ENCODE measurements at places on chromosomes 5 and 9.

GRCh38 chr9:137226338-137227053 lies 806 bp upstream of the RNF224 start:
- DNase-seq, result no peak

GRCh38 chr5:32714836-32715235 lies 3.7 kb downstream of the NPR3 start:
- DNase-seq, result no peak

DNA sequence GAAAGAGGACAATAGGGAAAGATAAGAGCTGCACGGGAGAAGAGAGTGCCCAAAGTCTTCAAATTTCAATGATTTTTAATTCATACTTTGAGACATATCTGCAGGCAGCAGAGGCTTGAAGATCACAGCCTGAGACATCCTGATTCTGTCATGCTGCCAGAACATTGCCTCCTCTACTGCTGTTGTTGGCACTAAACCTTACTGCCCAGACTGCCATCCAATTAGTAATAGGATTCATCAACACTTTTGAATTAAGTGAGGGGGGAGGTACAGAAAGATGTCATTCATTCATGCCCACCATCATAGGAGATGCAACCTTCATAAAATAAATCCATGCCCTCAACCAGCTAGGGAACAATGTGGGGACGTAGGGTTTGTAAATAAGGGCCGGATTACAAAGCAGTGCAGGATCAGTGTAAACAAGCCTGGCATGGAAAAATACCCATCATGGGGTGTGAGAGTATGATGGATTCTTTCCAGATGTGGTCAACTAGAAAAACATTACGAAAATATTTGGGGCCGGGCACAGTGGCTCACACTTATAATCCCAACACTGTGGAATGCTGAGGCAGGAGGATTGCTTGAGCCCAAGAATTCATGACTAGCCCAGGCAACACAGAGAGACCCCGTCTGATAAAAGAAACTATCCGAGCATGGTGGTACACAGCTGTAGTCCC lies 122.1 kb upstream of the DAPK1 start:
- DNase-seq, result no peak

GRCh38 chr5:67380431-67380830 lies 183.8 kb upstream of the CD180 start:
- DNase-seq, result no peak

GRCh38 chr5:16759147-16759773 lies 142.5 kb upstream of the RETREG1 start:
- peak; percentile 5 for DNase-seq

GRCh38 chr9:70147196-70147595 lies 103.5 kb downstream of the MAMDC2 start:
- no peak for DNase-seq

GRCh38 chr5:68766952-68767464 lies 326.8 kb upstream of the SLC30A5 start:
- DNase-seq, result no peak

DNA sequence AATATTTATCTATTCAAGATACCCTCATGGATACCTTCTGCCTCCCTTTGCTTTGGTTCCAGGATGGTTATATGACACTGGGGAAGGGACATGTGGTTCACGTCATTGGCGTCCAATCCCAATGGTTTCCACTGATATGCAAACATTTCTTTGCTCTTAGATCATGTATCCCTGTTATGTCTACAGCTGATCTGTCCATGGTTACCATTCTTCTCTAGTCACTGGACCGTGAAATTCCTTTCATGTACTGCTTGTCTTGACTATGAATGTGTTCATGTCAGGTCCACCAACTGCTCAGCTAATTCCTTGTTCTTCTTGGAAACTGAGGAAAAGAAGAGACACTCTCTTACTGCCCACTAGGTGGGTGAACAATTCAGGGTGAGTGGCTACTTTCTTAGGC lies 391.1 kb upstream of the ZNF608 start:
- no peak for DNase-seq

GRCh38 chr5:33272288-33272687 lies 168.5 kb upstream of the TARS1 start:
- no peak for DNase-seq

- DNase-seq, result no peak
These were observed 348.0 kb upstream of the RFX3 start for GRCh38 chr9:3873818-3874217.

DNA sequence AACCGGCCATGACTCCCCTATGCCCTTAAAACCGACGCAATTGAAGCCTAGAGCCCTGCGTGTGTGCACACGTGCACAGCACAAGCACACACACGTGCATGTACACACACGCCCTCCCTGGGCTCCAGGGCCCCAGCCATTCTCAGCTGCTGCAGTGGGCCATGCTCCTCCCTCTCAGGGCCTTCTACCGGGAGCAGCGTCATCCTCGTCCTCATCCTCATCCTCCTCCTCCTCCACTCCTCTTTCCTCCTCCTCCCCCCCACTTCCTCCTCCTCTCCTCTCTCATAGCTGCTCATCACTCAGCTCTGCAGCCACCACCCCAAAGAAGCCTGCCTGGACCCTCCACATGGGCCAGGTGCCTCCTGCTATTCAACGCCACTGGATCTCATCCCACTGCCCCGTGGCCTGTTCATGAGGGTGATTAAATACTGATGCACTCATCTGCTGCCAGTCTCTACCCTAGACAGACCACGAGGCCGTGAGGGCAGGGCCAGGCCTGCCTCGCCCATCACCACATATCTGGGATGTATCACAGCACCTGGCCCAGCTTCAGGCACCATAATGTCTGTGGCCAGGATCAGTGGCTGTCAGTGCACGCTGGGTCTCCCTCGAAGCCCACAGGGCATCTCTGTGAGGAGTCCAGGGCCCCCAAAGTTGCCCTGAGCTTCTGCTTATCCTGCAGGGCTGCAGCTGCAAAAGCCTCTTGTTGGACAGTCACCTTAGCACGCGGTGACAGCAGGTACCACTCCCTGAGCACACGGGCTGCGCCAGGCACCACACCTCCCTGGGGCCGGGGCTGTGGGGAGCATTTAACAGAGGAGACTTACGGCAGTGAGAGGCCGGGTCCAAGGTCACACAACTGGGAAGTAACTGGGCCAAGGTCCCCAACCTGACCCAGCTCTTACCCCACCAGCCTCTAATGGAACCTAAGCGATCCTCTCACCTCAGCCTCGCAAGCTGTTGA lies 9.8 kb downstream of the FAM78A start:
- DNase-seq, result no peak

- DNase-seq, result no peak
These were observed 80.4 kb downstream of the SLC12A2 start for GRCh38 chr5:128163991-128164390.

DNA sequence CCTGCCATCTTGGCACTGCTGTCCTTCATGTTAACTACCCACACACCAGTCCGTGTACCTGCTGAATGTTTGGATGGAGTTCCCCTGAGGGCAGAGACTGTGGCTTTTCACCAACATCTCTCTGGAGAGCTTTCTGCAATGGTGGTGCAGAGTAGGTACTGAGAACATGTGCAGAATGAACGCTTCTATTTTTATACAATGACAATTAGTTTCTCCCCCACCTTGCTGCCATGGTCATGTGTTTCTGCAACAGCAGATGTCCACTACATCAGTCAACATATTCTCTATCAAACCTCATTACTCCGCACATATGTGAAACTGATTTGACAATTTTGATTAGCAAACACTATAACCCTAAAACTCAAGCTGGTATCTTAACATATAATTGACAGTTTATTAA lies 14.5 kb downstream of the PTCH1 start:
- no peak for DNase-seq

- DNase-seq, result no peak
These were observed 272.0 kb downstream of the HSPA4 start for GRCh38 chr5:133323494-133324457.

GRCh38 chr5:6540111-6540827 lies 91.6 kb downstream of the UBE2QL1 start:
- no peak for DNase-seq

- DNase-seq, result no peak
These were observed 126.7 kb downstream of the FOXD1 start for GRCh38 chr5:73321757-73322436.

DNA sequence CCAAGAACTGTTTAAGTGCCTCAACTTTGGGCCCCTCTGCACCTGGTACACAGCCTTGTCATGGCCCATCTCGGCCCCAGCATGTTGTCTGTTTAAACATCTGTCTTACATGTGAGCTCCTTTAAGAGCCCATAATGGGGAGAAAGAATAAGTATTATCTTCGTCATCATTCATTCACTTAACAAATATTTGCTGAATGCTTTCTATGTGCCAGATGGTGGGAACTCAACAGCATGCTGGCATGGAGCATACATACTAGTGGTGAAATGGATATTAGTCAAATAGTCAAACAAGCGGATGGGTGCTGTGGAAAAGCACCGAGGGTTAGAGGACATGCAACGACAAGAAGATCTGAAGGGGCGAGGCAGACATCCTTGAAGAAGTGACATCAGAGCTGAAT lies 54.5 kb downstream of the GABBR2 start:
- DNase-seq, result no peak

DNA sequence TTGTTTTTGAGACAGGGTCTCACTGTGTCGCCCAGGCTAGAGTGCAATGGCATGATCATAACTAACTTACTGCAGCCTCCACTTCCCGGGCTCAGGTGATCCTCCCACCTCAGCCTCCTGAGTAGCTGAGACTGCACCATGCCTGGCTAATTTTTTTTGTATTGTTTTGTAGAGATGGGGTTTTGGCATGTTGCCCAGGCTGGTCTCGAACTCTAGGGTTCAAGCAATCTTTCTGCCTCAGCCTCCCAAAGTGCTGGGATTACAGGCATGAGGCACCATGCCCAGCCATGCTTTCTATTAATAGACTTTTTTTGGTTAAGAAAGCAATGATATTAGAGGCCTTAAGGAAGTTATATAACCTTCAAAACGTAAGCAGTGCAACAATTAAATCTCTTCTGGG lies 23.3 kb downstream of the CLTA start:
- no peak for DNase-seq

DNA sequence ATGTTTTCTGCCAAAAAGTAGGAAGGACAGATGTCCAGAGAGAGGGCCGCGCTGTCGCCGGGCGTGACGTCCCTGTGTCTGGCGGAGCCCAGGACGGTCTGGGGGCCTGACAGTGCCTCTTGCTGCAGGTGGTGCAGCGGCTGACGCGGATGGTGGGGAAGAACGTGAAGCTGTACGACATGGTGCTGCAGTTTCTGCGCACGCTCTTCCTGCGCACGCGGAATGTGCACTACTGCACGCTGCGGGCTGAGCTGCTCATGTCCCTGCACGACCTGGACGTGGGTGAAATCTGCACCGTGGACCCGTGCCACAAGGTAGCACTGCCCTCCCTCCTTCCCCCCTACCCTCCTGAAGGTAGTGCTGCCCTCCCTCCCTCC lies 7.8 kb downstream of the NELFB start:
- no peak for DNase-seq

DNA sequence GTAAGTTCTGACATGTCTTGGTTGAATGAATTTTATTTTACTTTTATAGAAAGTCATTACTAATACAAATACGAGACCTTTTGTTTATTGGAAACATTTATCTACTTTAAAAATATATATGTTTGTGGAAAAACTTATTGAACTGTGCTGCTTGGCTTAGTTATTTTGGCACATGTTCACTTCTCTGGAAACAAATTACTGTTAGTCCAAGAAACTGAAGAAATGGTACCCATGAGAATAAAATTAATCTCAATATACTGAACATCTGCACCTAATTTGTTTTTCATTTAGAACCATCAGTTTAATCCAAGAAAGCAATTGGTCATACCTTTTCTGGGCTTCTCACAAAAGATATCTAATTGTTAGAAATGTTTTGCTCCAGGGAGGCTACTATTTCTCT lies 32.2 kb downstream of the INVS start:
- DNase-seq, result no peak

DNA sequence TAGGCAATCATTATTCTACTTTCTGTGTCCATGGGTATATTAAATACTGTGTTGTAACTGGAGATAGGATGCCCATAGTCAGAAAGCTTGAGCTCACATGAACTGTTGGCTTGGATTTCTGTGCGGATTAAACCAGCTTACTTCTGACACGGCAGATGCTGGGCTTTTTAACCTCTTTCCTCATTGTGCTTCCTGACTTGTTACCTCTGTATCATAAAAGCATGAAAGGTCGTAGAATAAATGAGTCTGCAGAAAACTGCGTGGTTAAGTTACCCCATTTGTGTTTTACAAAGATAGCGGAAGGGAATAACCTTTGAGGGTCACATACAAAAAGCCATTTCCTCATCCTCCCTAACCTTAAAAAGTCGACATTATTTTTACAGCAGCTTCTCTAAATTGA lies 199.5 kb upstream of the DMRT1 start:
- no peak for DNase-seq

DNA sequence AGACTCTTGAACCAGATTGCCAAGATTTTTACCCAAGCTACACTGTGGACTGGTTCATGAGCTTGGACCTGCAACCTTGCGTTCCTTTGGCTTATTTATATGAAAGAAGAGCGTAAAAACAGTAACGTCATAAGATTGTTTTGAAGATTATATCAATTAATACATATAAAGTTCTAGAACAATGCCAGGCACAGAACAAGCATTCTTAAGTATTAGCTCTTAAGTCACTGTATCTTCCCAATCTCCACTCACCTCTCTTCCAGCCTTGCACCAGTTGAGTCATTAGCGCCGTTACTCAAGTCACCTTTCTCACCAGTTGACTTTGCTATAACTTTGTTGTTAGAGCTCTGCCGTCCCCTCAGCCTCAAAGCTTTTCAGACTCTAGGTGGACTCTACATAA lies 415.7 kb downstream of the PLK2 start:
- no peak for DNase-seq

DNA sequence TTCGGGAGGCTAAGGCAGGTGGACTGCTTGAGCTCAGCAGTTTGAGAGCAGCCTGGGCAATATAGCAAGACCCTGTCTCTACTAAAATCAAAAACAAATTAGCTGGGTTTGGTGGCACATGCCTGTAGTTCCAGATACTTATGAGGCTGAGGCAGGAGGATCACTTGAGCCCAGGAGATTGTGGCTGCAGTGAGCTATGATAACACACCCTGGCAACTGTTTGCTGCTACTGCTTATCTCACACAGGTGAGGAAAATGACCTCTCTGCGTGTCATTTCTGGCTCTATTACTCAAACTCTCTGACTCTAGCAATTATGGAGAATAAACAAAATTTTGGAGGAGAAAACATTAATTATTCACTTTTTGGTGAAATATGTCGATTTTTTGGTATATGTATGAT lies 45.3 kb upstream of the TMC1 start:
- no peak for DNase-seq

- no peak for DNase-seq
These were observed 149.0 kb upstream of the GRAMD2B start for GRCh38 chr5:126274076-126274762.

DNA sequence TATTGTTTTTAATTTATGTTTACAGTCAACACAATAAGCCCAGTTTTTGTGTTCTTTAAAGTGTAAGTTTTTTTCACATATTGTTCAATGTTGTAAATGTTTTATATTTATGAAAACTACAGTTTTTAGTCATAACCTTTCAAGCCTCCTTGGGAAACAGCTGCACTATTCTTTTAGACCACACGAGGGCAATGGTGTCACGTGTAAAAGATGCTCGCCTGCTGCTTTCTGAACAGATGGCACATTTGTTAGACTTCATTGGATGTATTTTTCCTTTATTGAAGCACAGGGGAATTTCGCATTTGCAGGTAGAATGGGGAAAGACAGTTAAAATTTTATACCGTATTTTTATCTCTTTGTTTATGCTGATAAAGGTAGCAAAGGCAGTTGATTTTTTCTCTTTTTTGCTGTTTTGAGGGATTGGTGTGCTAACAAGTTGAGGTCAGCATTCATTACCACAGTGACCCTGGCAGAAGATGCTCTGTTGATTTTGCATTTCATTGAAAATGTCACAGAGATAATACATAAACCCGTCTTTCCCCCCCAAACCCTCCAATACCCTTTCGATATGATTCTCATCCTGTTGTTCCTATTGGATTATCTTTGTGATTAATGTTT lies 59.0 kb downstream of the MAT2B start:
- peak; percentile 30 for DNase-seq
